ENCODE measurements at places on chromosomes 6 and 20. TPM values are rescaled to one million over a fixed set of nuclear protein-coding genes. Genes with fewer than 3 reads are reported as not detected.

The SRPK1 gene
- 95.1 TPM for total RNA-seq

The IL20RA gene
- total RNA-seq, result 11.8 TPM

The CDH4 gene
- not detected for total RNA-seq

The MOCS1 gene
- 12.9 TPM for total RNA-seq

The CNBD2 gene
- total RNA-seq, result 4.4 TPM

The SLC18B1 gene
- total RNA-seq, result 17.1 TPM

The YIPF3 gene
- 113 TPM for total RNA-seq

The ULBP3 gene
- 1.2 TPM for total RNA-seq

The DST gene
- total RNA-seq, result 179 TPM

The HLA-C gene
- 1,163 TPM for total RNA-seq

The UNC5CL gene
- total RNA-seq, result 2.2 TPM

The VGLL2 gene
- total RNA-seq, result not detected

All from left colon (tissue), 2 donors.